Osteoblast (primary cell): ENCODE measurements at places on chromosomes 16 and 17.

DNA sequence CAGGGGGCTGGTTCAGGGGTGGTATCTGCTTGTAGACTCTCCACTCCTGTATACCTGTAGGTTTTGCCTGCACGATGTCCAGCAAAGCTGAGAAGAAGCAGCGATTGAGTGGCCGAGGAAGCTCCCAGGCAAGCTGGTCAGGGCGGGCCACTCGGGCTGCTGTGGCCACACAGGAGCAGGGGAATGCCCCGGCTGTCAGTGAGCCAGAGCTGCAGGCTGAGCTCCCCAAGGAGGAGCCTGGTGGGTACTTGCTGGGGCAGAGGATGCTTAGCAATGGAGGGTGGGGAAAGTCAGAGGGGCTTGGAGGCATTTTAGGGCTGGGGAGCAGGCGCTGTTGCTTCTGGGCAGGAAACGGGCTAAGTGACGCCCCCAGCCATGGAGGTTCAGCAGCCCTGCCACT lies 2.1 kb downstream of the DNAH2 start:
- DNase-seq: peak; percentile 9

DNA sequence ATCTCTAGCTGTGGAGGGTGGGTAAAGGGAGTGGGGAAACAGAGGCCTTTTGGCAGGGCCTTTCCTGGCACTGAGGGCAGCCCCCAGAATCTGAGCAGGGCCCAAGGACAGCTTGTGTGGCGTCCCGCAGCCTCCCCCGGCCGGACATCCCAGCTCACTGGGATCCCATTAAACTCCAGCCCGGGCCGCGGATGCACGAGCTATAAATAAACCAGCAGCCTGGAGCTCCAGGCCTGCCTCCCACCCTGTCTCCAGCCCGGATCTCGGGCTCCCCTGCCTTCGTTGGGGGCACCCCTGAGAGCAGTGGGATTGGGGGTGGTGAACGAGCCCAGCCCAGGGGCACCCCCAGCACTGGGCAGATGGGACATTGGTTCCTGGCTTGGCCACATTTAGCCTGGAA lies 13.8 kb upstream of the AATK start:
- no peak for DNase-seq

GRCh38 chr16:71230122-71230845 lies at the start of gene HYDIN:
TSS of gene HYDIN (minus strand) at chr16:71230722. CDS start at chr16:71186895, 43,827 bp downstream.
- peak; percentile 72 for DNase-seq

GRCh38 chr16:82456683-82457082 lies 170.1 kb upstream of the CDH13 start:
- peak; percentile 68 for DNase-seq

DNA sequence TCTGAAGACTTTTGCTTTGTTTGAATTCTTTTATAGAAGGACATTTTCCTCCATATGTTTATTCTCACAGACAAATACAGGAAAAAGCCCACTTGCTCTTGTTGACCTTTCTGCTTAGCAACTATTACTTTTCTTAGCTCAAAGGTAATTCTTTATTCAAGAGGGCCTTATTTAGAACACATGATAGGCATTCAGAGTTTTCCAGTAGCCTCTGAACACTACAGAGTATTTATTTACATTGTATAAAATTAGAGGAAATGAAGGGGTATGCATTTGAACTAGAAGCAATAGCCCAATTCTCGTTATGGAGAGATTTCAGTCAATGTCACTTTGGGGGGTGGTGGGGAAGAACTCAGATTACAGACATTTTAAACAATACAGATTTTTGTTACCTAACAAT lies 581.7 kb downstream of the KCNJ2 start:
- no peak for DNase-seq

DNA sequence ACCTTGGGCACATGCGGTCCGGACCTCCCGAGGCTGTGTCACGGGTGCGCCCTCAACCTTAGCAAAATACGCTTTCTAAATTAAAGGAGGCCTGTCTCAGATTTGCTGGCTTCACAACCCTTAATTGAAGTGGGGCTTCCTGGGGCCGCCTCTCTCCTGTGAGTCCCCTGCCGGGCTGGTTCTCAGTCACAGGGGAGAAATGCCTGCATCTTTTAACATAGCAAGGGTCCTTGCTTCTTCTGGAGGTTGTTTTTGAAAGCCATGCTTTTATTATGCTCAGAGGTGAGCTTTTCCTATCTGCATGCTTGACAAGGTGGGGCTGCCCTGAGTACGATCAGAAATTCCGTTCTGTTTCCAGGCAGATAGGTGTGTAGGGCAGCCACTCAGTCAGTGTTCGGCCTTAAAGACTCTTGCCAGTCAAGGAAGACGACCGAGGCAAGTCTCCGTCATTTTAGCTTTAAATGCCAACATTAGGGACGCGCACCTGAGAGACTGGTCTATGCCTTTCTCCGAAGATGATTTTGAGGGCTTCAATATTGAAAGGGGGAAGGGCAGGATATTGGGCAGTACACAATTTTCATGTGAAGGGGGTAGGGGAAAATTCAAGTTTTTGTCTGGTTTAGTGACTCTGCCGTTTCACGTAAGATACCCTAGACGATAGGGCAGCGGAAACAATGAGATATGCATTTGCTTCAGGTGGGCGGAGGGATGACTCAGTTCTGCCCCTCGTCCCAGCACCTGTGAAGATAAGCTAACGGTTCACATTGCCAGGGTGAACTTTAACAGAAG lies 5.5 kb upstream of the SLC7A5 start:
- no peak for DNase-seq

DNA sequence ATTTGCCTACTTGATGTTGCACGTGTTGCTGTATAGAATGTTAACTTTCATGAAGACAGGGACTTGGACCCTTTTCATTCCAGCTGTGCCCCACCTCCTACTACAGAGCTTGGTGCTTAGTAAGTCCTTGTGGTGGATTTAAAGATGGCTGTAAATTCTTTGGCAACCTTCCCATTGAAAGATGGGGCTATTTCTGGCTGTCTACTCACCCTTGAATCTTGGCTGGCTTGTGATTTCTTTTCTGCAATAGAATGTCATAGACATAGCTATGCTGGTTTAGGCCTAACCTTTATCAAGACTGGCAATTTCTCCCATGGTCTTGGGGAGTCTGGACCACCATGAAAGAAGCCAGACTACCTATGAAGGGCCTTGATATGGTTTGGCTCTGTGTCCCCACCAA lies 59.0 kb downstream of the ACSM2A start:
- DNase-seq: no peak

DNA sequence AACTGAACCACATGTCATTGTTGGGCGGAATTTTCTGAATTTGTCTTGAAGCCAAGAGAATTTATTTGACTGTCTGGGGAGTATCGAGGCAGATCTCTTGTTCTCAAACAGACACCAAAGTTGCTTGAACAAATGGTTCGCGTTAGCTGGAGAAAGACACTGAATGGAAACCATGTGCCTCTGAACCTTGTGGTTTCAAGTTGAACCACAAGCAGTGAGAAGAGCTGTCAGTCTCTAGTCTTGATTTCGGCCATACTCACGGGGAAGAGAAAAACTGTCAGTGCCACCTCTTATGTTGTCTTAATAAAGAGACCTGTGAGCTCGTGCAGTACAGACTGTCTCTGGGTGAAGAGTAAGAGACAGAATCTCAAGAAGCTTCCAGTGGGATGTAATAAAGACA lies 886.5 kb upstream of the SOX9 start:
- no peak for DNase-seq

DNA sequence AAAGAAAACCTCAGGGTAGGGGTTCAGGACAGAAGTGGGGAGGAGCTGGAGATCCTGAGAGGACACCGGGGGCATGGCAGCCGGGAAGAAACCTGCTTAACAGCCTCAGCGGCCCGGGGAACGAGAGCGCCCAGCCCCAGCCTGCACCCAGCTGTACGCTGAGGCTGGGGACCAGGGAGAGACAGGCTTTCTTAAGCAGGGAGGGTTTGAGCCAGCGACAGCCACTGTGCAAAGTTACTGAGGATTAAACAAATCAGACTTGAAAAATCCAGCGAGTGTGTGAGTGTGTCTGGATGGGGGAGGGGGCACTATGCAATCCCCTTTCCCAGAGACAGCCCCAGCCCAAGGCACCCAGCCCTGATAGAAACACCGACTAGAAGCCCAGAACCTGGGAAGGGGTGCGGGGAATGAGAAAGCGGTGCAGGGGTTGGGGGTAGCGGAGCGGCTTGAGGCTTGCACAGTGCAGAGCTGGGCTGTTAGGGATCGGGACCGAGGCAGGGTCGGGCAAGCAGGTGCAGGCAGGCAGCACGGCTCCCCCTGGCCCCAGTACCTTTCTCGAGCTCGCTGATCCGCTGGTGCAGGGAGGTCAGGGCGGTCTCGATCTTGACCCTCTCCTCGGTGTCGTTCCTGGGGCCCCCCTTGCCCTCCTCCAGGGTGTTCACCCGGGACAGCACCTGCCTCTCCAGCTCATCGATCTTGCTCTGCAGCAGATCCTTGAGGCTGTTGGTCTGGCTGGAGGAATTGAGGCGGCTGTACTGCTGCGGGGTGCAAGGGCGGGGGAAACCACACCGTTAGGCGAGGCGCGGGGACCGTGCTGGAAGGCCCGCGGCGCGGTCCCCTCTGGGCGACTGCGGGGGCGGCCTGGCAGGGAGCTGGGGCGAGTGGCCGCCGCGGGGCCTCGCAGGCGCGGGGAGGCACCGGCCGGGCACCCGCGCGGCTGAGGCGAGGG lies 1.2 kb downstream of the NPTX1 start:
- DNase-seq: peak; percentile 92
